ENCODE measurements at places on chromosomes 11 and 22. TPM values are rescaled to one million over a fixed set of nuclear protein-coding genes. Genes with fewer than 3 reads are reported as not detected.

DNA sequence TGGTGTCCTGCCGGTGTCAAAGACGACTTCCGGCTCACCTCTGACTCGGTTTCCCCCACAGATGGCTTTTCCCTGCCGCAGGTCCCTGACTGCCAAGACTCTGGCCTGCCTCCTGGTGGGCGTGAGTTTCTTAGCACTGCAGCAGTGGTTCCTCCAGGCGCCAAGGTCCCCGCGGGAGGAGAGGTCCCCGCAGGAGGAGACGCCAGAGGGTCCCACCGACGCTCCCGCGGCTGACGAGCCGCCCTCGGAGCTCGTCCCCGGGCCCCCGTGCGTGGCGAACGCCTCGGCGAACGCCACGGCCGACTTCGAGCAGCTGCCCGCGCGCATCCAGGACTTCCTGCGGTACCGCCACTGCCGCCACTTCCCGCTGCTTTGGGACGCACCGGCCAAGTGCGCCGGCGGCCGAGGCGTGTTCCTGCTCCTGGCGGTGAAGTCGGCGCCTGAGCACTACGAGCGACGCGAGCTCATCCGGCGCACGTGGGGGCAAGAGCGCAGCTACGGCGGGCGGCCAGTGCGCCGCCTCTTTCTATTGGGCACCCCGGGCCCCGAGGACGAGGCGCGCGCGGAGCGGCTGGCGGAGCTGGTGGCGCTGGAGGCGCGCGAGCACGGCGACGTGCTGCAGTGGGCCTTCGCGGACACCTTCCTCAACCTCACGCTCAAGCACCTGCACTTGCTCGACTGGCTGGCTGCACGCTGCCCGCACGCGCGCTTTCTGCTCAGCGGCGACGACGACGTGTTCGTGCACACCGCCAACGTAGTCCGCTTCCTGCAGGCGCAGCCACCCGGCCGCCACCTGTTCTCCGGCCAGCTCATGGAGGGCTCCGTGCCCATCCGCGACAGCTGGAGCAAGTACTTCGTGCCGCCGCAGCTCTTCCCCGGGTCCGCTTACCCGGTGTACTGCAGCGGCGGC lies 5.5 kb downstream of the B3GNT6 start:
- DNase-seq: peak; percentile 28
- no peak overlapping the region for H3K27ac ChIP-seq
- H3K27me3 ChIP-seq: peaks cover 42% of the 10 kb centered on the region
- peak overlapping the region; percentile 43 for H3K4me3 ChIP-seq
- peaks cover 11% of the 10 kb centered on the region for H3K4me1 ChIP-seq

The KDM2A gene
- 38.4 TPM for total RNA-seq

- no peaks in the 10 kb centered on the region for H3K36me3 ChIP-seq
- H3K27ac ChIP-seq: no peak overlapping the region
- H3K27me3 ChIP-seq: peaks cover 4% of the 10 kb centered on the region
- H3K4me1 ChIP-seq: no peaks in the 10 kb centered on the region
These were observed 26.6 kb upstream of the IL17RA start for GRCh38 chr22:17057959-17058814.

DNA sequence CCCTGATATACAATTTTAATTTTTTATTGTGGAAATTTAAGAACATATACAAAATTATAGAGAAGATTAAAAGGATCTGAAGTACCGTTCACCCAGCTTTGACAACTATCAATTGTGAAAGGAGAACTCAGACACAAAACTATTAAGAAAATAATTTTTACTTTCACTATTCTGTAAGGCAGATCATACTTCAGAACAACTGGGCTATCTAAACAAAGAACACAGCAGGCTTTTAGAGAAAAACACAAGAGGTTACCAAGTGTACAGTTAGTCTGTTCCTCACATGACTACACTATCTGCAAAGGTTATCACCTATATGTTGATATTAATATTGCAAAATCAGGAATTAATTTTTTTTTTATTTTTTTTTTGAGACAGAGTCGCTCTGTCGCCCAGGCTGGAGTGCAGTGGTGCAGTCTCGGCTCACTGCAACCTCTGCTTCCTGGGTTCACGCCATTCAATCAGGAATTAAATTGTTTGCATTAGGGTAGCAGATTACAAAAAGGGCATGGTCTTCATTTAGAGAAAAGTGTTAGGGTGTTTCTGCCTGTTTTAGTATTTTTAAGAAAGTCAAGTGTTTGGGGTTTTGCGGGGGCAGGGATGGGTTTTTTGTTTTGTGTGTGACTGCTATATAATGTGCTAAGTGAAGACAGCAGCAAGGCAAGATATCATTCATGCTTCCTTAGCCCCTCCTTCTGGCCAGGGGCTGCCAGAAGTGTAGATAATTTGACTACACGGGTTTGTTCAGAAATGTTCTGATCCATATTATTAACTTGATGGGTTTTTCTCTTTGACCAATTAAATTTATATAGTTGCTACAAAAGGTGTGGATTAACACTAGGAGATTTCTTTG lies 27.6 kb upstream of the SIK2 start:
- H3K4me1 ChIP-seq: no peaks in the 10 kb centered on the region
- H3K27ac ChIP-seq: peak overlapping the region; percentile 83
- DNase-seq: no peak
- no peaks in the 10 kb centered on the region for H3K36me3 ChIP-seq
- no peaks in the 10 kb centered on the region for H3K27me3 ChIP-seq

The CARD18 gene
- total RNA-seq: not detected

DNA sequence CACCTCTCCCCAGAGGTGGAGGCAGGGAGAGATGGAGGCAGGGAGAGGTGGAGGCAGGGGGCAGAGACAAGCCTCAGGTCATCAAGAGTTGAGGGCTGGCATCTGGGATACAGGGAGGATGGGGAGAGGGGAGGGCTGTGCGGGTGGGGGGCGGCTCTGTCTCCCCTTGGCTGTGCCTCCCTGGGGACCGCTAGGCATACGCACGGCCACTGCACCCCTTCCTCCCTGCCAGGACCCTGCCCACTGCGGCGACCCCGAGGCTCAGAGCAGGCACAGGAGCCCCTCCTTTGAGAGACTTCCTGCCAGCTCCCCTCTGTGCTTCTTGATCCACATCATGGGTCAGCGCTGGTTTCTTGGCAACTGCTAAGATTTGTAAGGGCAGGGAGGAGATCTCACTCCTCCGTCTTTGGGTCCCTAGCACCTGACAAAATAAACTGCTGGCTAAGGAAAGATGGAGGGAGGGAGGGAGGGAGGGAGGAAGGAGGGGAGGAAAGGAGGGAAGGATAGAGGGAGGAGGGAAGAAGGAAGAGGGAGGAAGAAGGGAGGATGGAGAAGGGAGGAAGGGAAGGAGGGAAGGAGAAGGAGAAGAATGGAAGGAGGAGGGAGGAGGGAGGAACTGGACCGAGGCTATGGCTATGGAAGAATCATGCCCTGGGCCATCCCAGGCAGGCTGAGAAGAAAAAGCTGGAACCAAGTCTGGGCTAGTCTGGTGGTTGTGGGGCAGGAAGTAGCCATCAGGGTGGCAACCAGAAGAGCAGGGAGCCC lies 18.5 kb downstream of the PRR33 start:
- H3K36me3 ChIP-seq: no peaks in the 10 kb centered on the region
- peak overlapping the region; percentile 24 for H3K4me3 ChIP-seq
- peak overlapping the region; percentile 40 for H3K27ac ChIP-seq
- DNase-seq: no peak

The PGA5 gene
- not detected for total RNA-seq

DNA sequence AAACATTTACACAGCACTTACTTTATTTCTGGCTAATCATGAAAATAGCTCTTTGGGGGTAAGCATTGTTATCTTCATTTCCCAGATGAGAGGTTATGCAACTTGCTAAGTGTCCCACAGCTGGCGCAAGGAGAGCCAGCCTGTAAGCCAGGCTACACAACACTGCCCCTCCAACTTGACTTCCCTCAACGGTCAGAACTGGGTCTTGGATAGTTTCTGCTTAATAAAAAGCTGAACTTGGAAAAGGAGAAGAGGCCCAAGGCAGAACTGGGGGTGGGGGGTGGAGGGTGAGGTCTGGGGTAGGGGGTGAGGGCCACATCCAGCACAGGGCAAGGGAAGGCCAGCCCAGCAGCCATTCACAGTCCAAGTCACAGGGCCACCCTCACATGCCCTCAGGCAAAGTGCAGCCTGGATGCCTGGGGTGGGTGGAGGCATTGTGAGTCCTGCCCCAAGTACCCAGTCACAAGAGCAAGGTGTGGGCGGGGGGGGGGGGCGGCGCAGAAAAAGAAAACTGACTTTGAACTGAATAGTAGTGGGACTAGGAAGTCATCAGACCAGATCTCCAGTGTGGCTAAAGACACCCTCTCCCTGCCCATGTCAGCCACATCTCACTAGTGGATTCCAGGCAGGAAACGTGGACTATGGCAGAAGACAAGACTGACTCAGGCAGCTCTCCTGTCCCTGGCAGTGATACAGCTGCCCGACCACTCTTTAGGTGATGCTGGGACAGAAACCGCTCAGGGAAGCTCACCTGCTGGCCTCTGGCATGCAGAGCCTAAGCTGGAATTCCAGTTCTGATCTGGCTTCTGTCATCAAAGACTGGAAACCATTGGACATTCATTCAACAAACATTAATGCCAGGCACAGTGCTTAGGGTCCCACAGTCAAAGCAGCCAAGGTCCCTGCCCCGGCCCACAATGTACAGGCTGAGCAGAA lies 52.4 kb downstream of the PACSIN2 start:
- no peaks in the 10 kb centered on the region for H3K27me3 ChIP-seq
- H3K4me3 ChIP-seq: no peak overlapping the region
- peak overlapping the region; percentile 45 for H3K27ac ChIP-seq
- H3K36me3 ChIP-seq: no peaks in the 10 kb centered on the region
- H3K4me1 ChIP-seq: peaks cover 43% of the 10 kb centered on the region

GRCh38 chr11:74682731-74683278 lies 48.4 kb downstream of the CHRDL2 start:
- H3K27me3 ChIP-seq: peaks cover 11% of the 10 kb centered on the region
- H3K36me3 ChIP-seq: no peaks in the 10 kb centered on the region
- DNase-seq: no peak
- peak overlapping the region; percentile 52 for H3K4me3 ChIP-seq
- peaks cover 29% of the 10 kb centered on the region for H3K4me1 ChIP-seq

- no peaks in the 10 kb centered on the region for H3K27me3 ChIP-seq
- no peak overlapping the region for H3K27ac ChIP-seq
- H3K36me3 ChIP-seq: no peaks in the 10 kb centered on the region
- DNase-seq: no peak
These were observed 270.4 kb downstream of the MIAT start for GRCh38 chr22:26927821-26928220.

- H3K36me3 ChIP-seq: no peaks in the 10 kb centered on the region
- H3K27me3 ChIP-seq: no peaks in the 10 kb centered on the region
- peaks cover 8% of the 10 kb centered on the region for H3K4me1 ChIP-seq
- no peak overlapping the region for H3K27ac ChIP-seq
- no peak for DNase-seq
- no peak overlapping the region for H3K4me3 ChIP-seq
These were observed 7.8 kb downstream of the OR8B12 start for GRCh38 chr11:124535552-124536232.

The TTC36 gene
- 0.69 TPM for total RNA-seq

GRCh38 chr11:97800891-97801290 lies 1219.9 kb upstream of the CNTN5 start:
- H3K4me1 ChIP-seq: no peaks in the 10 kb centered on the region
- no peaks in the 10 kb centered on the region for H3K27me3 ChIP-seq
- no peak overlapping the region for H3K4me3 ChIP-seq
- no peaks in the 10 kb centered on the region for H3K36me3 ChIP-seq
- H3K27ac ChIP-seq: no peak overlapping the region
- DNase-seq: no peak

- no peaks in the 10 kb centered on the region for H3K36me3 ChIP-seq
- H3K27me3 ChIP-seq: no peaks in the 10 kb centered on the region
- no peak overlapping the region for H3K27ac ChIP-seq
- no peak overlapping the region for H3K4me3 ChIP-seq
- no peak for DNase-seq
- peaks cover 29% of the 10 kb centered on the region for H3K4me1 ChIP-seq
These were observed 96.1 kb downstream of the MAML2 start for GRCh38 chr11:96246718-96247552.

DNA sequence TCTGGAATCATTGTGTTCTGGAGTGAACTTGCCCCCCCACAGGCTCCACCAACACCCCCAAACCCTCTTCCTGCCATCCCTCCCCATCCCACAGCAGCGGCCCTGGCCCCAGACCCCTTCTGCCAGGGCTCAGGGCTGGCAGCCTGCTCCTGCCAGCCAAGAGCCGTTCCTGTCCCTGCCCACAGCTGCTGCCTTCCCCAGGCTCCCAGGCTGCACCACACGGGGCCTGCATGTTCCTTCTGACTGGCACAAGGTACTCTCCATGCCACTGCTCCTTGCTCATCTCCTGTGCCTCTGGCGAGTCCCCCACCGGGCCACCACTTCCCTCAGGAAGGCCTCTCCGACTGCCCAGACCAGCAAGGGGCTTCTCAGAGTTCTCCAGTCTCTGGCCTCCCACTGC lies 4.9 kb downstream of the GP1BB start:
- no peak overlapping the region for H3K27ac ChIP-seq
- no peak overlapping the region for H3K4me3 ChIP-seq
- peaks cover 11% of the 10 kb centered on the region for H3K4me1 ChIP-seq
- peaks cover 22% of the 10 kb centered on the region for H3K27me3 ChIP-seq
- H3K36me3 ChIP-seq: no peaks in the 10 kb centered on the region

GRCh38 chr11:74932797-74933196 lies 16.1 kb downstream of the XRRA1 start:
- H3K36me3 ChIP-seq: no peaks in the 10 kb centered on the region
- DNase-seq: no peak
- peaks cover 10% of the 10 kb centered on the region for H3K4me1 ChIP-seq
- H3K27me3 ChIP-seq: no peaks in the 10 kb centered on the region
- H3K4me3 ChIP-seq: no peak overlapping the region

The SRSF8 gene
- 19.3 TPM for total RNA-seq

The DDI1 gene
- total RNA-seq: not detected

The OR6T1 gene
- total RNA-seq: not detected

The CNGA4 gene
- not detected for total RNA-seq

DNA sequence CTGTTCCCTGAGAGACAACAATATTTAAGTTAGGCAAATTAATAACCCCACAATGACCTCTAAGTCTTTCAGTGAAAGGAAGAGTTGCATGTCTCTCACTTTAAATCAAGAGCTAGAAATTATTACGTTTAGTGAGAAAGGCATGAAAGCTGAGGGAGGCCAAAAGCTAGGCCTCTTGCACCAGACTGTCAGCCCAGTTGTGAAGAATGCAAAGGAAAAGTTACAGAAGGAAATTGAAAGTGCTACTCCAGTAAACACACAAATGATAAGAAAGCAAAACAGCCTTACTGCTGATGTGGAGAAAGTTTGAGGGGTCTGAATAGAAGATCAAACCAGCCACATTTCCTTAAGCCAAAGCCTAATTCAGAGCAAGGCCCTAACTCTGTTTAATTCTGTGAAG lies 45.0 kb downstream of the BBOX1 start:
- no peaks in the 10 kb centered on the region for H3K4me1 ChIP-seq
- H3K36me3 ChIP-seq: no peaks in the 10 kb centered on the region
- H3K27me3 ChIP-seq: no peaks in the 10 kb centered on the region
- no peak overlapping the region for H3K27ac ChIP-seq

The MMP1 gene
- 0.26 TPM for total RNA-seq

- DNase-seq: no peak
- no peaks in the 10 kb centered on the region for H3K27me3 ChIP-seq
- H3K36me3 ChIP-seq: no peaks in the 10 kb centered on the region
- H3K4me3 ChIP-seq: no peak overlapping the region
These were observed 361.2 kb downstream of the TMEM135 start for GRCh38 chr11:87398931-87399330.

The RAB3IL1 gene
- total RNA-seq: 10.5 TPM

- peaks cover 8% of the 10 kb centered on the region for H3K27me3 ChIP-seq
- H3K27ac ChIP-seq: no peak overlapping the region
- no peaks in the 10 kb centered on the region for H3K36me3 ChIP-seq
- peaks cover 9% of the 10 kb centered on the region for H3K4me1 ChIP-seq
- no peak for DNase-seq
- H3K4me3 ChIP-seq: no peak overlapping the region
These were observed 7.8 kb downstream of the OPCML start for GRCh38 chr11:133524488-133524887.
